ENCODE measurements at places on chromosomes 13 and 19. TPM values are rescaled to one million over a fixed set of nuclear protein-coding genes. Genes with fewer than 3 reads are reported as not detected.

ZNF790 gene
- total RNA-seq = 19.8 TPM

TTC9B gene
- total RNA-seq = not detected

CLEC4G gene
- total RNA-seq = not detected

DNA sequence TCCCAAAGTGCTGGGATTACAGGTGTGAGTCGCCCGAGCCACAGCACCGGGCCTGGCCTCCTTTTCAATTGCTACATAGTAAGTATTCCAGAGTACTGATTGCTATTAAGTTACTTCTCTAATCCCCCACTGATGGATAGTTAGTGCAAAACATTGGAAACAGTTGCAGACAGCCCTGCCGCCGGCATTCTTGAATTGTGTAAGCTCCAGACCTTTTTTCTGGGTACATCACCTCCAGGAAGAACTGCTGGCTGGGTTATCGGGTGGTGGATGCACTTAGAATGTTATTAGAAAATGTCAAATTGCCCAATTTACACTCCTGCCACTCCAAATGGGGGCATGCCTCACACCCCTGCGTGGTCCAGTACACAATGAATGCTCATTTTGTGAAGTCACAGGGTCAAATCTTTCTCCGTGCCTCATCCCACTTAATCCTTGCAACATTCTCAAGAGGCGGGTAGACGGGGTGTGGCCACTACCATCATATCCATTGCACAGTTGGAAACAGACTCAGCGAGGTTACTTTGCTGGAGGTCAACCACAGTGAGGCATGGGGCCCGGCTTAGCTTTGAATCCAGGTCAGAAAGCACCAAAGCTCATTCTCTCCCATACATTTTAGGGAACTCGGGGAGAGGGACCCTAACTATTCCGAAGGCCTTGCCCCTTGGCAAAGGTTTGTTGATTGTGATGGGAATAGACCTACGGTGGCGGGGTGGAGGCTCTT, 1.0 kb upstream of the KDM4B start:
- peak overlapping the region; percentile 60 for H3K27ac ChIP-seq
- H3K4me1 ChIP-seq = no peaks in the 10 kb centered on the region
- H3K36me3 ChIP-seq = no peaks in the 10 kb centered on the region
- H3K27me3 ChIP-seq = no peaks in the 10 kb centered on the region
- DNase-seq = no peak

GRCh38 chr13:89865164-89866064, 1482.1 kb upstream of the MIR17HG start:
- no peaks in the 10 kb centered on the region for H3K4me1 ChIP-seq
- H3K36me3 ChIP-seq = no peaks in the 10 kb centered on the region
- no peak overlapping the region for H3K4me3 ChIP-seq
- no peak for DNase-seq
- no peak overlapping the region for H3K27ac ChIP-seq

DNA sequence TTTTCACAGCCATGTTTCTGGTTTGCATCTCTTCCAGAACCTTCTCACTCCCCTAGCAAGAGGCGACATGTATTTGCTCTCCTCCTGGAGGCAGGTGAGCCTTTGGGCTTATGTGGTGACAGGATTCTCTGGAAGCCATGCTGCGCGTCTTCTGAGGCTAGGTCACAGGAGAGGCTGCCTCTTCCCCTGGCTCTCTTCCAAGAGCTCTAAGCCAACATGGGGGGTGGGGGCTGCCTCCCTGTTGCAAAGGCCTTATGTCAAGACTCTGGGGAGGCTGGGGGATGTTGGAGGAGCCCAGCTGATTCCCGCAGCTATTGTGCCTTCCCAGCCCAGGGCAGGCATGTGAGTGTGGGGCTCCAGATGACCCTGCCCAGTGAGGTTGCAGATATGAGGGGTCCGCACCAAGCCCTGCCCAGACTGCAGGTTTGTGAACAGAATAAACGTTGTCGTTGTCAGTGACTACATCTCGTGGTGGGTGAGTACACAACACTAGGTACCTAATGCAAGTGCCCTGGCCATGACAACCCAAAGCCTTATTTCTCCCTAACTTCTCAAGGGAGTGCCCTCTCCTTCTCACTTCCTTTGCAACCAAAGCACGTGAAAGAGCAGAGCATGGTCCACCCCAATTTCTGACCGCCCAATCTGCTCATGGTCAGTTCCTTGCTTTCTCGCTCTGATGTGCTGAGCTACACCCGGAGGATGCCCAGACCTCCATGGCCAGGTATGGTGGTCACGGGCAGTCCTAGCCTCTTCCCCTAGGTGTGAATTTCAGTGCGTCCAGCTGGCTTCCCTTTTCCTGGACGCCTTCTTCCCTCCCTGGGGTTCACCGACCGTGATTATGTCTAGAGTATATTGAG, 44.9 kb downstream of the TEX29 start:
- no peak overlapping the region for H3K4me3 ChIP-seq
- no peak overlapping the region for H3K27ac ChIP-seq
- H3K36me3 ChIP-seq = no peaks in the 10 kb centered on the region
- no peaks in the 10 kb centered on the region for H3K27me3 ChIP-seq
- DNase-seq = no peak
- no peaks in the 10 kb centered on the region for H3K4me1 ChIP-seq

GRCh38 chr13:46495651-46496050, 57.3 kb upstream of the LRCH1 start:
- no peak overlapping the region for H3K27ac ChIP-seq
- H3K4me3 ChIP-seq = no peak overlapping the region
- no peaks in the 10 kb centered on the region for H3K27me3 ChIP-seq
- no peak for DNase-seq
- no peaks in the 10 kb centered on the region for H3K36me3 ChIP-seq
- no peaks in the 10 kb centered on the region for H3K4me1 ChIP-seq

DNA sequence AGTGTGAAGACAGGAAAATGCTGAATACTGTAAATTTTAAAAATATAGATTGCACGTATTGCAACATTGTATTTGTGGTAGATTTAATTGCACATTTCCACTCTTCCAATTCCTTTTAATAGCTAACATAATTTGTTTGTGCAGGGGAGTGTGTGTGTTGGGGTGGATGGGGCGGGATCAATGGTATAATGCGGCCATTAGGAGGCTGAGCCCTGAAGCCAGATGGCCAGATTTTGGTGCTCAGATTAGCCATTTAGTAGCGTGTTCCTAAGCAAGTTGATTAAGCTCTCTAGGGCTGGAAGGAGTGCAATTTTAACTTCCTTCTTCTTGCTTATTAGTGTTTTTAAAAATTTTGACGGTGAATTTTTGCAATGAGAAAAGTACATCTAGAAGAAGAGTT, 5.8 kb downstream of the OXGR1 start:
- H3K27ac ChIP-seq = no peak overlapping the region
- H3K36me3 ChIP-seq = no peaks in the 10 kb centered on the region
- DNase-seq = no peak
- no peak overlapping the region for H3K4me3 ChIP-seq
- no peaks in the 10 kb centered on the region for H3K27me3 ChIP-seq
- H3K4me1 ChIP-seq = no peaks in the 10 kb centered on the region

GRCh38 chr13:99012539-99012938, 34.7 kb upstream of the DOCK9 start:
- H3K36me3 ChIP-seq = no peaks in the 10 kb centered on the region
- no peak for DNase-seq
- no peaks in the 10 kb centered on the region for H3K27me3 ChIP-seq
- no peaks in the 10 kb centered on the region for H3K4me1 ChIP-seq

- no peak overlapping the region for H3K4me3 ChIP-seq
- no peak for DNase-seq
- H3K36me3 ChIP-seq = no peaks in the 10 kb centered on the region
- no peaks in the 10 kb centered on the region for H3K27me3 ChIP-seq
Measured at GRCh38 chr19:46759206-46759605, 13.0 kb upstream of the STRN4 start.

DNA sequence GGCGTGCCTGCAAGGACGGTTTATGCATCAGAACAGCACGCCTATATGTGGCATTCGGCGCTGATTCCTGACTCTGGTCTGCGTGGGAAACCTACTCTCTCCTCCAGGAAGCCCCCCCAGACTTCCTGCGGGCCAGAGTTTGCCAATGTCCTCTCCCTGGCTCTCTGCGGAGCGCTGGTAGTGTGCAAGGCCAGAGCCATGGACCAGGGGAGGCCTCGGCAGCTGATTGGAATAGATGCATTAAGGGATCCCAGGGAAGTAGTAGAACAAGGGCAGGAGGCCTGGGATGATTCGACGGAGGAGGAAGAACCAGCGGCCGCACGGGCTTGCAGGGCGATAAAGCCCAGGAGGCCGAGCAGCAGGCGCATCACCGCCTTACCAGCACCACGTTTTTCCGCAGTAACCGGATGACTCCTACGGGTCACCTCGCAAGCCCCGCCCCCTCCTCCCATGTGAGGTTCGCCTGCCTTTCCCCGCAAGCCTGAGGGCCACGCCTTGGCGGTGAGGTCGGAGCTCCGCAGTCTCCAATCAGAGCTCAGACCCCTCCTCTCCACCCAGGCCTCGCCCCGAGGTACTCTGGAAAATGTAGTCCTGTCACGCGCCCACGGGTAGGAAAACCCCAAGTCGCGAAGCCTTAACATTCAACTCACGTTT, 5.0 kb downstream of the CLEC11A start:
- H3K36me3 ChIP-seq = no peaks in the 10 kb centered on the region
- no peak overlapping the region for H3K4me3 ChIP-seq
- H3K27me3 ChIP-seq = no peaks in the 10 kb centered on the region
- no peak overlapping the region for H3K27ac ChIP-seq

DNA sequence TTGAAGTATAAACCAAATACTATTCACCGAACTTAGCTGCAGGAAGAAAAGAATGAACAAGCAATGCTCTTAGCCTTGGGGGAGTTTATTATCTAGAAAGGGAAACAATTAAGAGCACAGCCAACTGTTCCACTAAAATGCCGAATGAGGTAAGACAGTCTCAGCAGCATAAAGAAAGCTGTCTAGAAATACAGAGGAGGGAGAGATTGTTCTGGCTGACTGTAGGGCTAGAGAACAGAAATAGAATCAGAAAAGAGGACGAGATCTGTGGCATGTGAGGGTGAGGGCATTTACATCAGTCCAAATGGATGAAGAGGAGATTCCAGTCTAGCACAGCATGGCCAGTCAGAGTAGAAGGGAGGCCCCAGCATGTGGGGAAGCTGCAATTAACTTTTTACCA, 56.8 kb upstream of the TNFRSF19 start:
- peak overlapping the region; percentile 43 for H3K27ac ChIP-seq
- H3K36me3 ChIP-seq = no peaks in the 10 kb centered on the region
- H3K4me1 ChIP-seq = no peaks in the 10 kb centered on the region
- no peak for DNase-seq
- no peak overlapping the region for H3K4me3 ChIP-seq
- no peaks in the 10 kb centered on the region for H3K27me3 ChIP-seq

GRCh38 chr19:18876865-18877264, 19.1 kb downstream of the CERS1 start:
- no peaks in the 10 kb centered on the region for H3K27me3 ChIP-seq
- H3K27ac ChIP-seq = no peak overlapping the region
- no peak for DNase-seq
- H3K4me3 ChIP-seq = no peak overlapping the region
- no peaks in the 10 kb centered on the region for H3K4me1 ChIP-seq

DNA sequence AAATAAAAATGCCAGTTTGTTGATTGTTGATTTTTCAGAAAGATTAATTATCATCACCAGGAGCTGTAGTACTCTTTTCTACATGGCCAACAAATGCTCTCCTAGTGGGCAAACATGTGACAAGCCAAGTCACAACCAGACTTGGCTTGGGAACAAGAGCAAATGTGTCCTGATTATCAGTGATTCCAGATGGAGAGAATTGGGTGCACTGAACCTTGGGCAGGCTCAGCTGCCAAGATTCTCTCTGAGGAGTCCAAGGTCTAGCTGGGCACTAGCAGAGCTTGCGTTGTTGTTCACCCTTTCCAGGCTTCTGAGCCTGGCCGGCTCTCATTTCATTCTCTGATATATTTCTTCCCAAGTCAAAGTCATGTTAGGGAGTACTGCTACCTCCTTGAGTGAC, 27.3 kb upstream of the GPI start:
- no peak overlapping the region for H3K27ac ChIP-seq
- no peak for DNase-seq
- H3K4me1 ChIP-seq = no peaks in the 10 kb centered on the region
- no peak overlapping the region for H3K4me3 ChIP-seq
- no peaks in the 10 kb centered on the region for H3K36me3 ChIP-seq

All from uterus (tissue), 4 donors.